ENCODE measurements at places on chromosomes 1 and 21. TPM values are rescaled to one million over a fixed set of nuclear protein-coding genes. Genes with fewer than 3 reads are reported as not detected.

BSND gene
- not detected for total RNA-seq

C1orf56 gene
- total RNA-seq: 3.2 TPM

- no peak for DNase-seq
Measured at GRCh38 chr1:112800289-112800688, 85.2 kb upstream of the PPM1J start.

DNA sequence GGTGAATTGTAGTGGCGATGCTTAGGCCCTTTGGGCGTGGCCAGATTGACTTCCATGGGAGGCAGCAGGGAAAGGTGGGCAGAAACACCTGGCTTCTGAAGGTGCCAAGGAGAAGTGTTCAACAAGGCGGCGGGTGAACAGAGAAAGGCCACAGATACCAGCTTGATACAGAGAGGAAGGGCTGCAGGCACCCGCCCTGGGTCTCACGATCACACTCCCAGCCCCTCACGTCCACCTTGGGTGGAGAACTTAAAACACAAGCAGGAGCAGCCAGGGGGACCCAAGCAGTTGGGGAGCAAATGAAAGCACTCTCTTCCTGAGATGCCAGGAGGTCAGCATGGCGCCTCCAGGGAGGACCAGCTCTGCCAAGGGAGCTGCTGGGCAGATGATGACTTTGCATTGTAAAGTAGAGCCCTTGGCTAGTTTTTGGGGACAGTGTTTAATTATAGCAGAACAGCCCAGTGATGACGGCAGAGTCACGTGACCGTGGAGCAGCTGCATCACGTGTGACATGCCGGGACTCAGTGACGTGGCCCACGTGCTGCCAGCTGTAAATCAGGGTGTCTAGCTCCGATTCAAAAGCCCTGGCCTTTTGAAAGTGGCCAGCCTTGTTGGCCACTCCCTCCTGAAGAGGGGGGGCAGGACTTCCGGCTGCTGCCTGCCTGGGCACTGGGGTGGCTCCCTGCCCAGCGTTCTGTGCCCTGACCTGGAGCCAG is 19.0 kb downstream of the SLC37A1 start:
- DNase-seq: peak; percentile 34
